Cerebellar nuclear complex (tissue), 1 donor: ENCODE measurements at places on chromosomes 3 and 15.

GRCh38 chr15:40150163-40150925 is 10.5 kb upstream of the BUB1B start:
- no peak for DNase-seq

- DNase-seq: no peak
These were observed 21.4 kb upstream of the ZBED2 start for GRCh38 chr3:111616417-111617105.

DNA sequence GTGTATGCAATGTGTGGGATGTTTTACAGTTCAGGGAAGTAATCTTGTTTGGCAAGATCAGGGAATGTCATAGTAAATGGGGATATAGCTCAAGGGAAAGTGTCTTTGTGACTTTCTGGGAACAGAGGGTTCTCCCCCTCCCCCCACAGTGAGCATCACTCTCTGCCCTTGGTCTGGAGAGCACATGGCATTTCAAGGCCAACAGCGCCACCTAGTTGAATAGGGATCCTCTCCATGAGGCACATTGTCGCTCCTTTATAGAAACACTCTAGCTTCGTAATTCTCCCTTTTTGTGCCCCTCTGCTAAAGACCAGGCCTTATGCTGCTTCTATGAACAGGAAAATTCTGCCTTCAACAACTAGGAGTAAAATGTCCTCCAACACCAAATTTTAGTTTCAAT is 37.1 kb upstream of the ARNT2 start:
- DNase-seq: no peak

DNA sequence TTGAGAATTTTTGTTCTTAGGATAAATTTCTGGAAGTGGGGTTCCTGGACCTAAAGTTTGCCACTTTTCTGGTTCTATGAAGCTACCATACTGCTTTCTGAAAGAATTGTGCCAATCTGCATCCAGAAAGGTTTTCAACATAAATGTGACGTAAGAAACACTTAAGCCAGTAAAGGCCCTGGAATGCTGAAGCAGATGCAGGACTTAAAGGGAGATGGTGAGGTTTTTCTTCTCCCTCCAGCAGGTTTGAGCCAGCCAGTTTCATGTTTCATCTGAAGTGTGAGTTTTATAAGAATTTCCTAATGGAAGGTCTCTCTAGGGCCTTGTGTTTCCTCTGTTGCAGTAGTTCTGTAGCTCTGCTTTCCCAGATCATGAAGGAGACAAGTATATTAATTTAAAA is 33.1 kb downstream of the ZNF592 start:
- no peak for DNase-seq
